Inflammatory macrophage treated with lipopolysaccharide for 4 hours (primary cell): ENCODE measurements at places on chromosomes 11 and 22.

- DNase-seq: peak; percentile 80
Observed at GRCh38 chr11:9506489-9507276, 45.9 kb downstream of the ZNF143 start.

- DNase-seq: no peak
Observed at GRCh38 chr22:39575552-39575825, 4.9 kb downstream of the CACNA1I start.

DNA sequence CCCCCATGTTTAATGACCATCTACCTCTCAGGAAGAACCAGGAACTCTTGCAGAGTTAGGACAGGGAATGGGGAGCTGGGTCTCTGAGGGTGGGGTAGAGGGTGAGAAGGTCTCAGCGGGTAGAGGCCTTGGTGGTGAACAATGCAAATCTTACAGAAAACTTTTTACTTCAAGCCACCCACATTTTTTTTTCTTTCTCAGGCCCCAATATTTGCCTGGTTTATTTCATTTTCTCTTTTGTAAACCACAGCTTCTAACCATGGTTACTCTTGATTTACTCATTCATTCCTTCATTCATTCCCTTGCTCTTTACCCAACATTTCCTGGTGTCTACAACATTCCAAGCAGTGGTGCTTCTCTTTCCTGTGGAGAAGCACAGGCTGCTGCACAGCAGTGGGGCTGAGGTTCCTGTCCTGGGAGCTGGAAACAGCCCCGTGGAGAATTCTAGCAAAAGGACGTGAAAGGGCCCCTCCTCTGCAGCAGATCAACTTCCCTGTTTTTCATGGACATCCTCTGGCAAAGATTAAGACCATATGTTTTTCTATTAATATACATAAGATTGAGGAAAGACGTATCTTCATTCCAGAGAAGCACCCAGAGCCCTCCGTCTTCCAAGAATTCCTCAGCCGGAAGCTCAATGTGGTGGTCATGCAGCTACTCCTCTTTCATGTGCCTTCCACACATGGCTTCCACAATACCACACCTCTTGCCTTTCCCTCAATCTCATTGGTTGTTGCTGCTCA, 224.4 kb upstream of the SESN3 start:
- DNase-seq: no peak

- DNase-seq: no peak
Observed at GRCh38 chr11:88495836-88496235, 158.3 kb upstream of the CTSC start.

DNA sequence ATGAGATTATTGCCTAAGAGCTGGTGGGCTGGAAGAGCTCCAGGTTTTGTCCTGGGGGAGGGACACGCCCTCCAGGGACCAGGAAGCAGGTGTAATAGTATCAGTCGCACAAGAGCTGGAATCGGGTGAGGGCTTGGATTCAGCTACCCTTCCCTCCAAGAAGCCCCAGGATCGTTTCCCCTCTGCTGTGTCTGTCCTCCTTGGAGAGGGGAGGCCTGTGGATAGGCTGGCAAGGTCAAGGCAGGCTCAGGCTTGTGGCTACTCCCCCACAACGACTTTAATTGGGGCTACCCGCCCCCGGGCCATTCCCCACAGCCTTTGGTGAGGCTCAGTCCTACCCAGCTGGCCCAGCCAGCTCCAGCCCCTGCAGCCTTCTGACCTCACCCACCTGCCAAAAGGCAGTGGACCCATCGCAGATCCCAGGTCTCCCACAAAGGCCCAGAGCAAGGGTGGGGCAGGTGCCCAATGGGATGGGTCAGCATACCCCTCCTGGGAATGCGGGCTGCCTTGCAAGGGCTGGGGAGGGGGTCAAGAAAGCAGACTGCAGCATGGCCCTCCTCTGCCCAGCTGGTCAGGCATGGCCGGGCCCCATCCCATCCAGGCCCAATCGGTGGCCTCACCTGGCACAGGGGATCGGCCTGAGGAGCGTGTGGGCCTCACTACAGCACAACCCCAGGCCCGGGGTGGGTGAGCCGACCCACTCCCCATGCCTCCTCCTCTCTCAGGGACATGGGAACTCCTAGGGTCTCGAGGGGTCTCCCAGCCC, 1.0 kb downstream of the CTSD start:
- DNase-seq: peak; percentile 49

DNA sequence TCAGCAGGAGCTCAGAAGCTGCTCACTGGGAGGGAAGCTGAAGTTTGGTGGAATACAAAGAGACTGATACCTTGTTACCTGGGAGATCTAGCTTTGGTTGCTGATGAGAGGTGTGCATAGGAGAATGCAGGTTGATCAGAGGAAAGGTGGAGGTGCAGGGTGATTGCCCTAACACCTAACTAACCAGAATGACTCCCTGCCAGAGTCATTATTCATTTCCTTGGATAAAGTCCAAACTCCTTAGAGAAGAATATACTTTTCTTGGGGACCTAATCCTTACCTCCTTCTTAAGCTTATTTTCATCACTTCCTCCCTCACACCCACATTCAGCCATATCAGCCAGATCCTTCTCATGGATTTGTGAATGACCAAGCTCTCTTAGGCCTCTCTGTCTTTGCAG, 814.2 kb upstream of the TENM4 start:
- DNase-seq: no peak

- DNase-seq: no peak
Observed at GRCh38 chr11:130209128-130209932, 49.7 kb downstream of the ST14 start.

DNA sequence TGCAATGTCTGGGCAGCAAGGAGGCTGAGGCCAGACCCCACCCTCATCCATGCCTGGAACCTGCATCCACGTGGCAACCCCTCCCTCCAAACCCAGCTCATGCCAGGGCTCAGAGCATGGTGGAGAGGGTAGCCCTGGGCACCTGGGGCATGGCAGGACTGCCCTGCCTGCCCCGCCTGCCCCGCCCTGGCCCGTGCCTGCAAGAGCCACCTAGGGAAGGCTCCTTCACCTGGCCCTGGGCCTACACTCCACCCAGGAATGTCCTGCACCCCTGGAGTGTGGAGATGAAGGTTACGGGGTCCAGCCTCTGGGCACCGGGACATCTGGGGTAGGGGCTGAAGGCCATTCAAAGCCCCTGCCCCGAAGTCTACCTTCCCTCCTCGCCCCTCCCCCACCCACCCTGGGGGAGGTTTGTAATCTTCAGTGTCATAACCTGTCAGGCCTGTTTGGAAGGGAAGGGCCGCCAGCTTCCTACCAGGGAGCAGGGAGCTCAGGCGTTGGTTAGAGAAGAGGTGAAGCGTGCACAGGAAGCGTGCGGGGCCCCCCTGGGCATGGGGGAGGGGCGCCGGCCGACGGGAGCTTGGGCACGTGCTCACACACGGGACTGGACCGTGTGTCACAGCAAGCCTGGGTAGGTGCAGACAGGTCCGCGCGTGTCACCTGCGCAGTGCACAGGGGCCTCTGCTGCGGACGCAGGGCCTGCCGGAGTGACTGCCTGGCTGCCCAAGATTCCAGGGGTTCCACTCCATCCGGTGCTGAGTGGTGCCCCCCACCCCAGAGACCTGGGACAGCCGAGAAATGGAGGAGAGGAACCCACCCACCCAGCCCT, 30.7 kb upstream of the TH start:
- no peak for DNase-seq

- DNase-seq: no peak
Observed at GRCh38 chr11:67308031-67308866, 4.9 kb downstream of the SSH3 start.

DNA sequence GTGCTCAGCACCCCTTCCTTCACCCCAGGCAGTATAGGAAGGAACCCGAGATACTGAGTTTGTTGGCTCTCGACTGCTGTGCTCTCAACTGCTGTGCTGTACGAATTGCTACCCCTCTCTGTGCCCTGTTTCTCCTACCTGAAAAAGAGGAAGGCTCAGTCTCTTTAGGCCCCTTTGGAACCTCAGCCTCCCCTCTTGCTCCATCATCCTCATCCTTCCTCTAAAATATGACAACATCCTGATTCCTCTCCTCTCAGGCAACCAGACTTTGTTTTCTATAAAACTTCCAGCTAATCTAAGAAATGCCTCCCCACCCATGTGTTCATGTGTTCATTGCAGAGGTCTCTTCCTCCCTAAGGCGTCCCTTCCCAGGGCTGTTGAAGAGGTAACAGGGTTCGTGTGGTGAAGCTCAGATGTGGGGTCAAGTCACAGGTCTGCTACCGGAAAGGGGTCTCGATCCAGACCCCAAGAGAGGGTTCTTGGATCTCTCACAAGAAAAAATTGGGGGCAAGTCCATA, 35.5 kb upstream of the CD82 start:
- DNase-seq: peak; percentile 67

- DNase-seq: peak; percentile 58
Observed at GRCh38 chr22:45270095-45271020, 14.4 kb upstream of the UPK3A start.

- DNase-seq: no peak
Observed at GRCh38 chr11:45022294-45023064, 71.8 kb upstream of the TP53I11 start.

- DNase-seq: no peak
Observed at GRCh38 chr11:12461516-12461915, 84.1 kb downstream of the PARVA start.

DNA sequence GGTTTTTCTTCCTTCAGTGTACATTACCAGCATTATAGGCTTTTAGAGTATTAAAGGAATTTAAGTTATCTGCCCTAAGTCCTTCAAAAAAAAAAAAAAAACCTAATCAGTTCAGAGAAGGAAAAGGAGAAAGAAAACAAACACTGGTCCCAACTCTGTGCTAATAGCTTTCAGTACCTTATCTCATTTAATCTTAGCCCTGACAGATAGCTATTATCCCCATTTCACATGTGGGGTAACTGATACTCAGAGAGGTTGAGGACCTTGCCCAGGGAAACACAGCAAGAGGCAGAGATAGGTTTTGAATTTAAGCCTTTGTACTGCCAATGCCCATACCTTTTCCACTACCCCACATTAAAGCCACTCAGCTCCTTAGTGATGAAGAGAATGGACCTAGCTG, 43.4 kb downstream of the FAT3 start:
- no peak for DNase-seq

DNA sequence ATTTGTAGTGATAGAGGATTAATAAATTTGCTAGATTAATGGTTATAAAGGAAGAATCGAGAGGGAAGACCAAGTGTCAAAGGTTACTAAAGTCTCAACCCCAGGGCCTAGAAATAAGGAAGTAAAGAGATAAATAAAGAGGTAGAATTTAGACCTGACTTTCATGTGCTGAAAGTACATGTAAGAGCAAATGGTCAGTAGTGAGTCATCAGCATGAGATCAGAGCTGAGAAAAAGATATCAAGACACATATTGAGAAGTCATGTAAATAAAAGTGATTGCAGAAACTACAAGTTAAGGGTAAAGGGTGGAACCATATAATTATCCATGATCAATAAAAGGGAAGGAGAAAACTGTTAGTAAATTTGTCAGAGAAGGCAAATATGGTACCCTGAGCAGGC, 1.4 kb upstream of the OR8B8 start:
- DNase-seq: no peak

DNA sequence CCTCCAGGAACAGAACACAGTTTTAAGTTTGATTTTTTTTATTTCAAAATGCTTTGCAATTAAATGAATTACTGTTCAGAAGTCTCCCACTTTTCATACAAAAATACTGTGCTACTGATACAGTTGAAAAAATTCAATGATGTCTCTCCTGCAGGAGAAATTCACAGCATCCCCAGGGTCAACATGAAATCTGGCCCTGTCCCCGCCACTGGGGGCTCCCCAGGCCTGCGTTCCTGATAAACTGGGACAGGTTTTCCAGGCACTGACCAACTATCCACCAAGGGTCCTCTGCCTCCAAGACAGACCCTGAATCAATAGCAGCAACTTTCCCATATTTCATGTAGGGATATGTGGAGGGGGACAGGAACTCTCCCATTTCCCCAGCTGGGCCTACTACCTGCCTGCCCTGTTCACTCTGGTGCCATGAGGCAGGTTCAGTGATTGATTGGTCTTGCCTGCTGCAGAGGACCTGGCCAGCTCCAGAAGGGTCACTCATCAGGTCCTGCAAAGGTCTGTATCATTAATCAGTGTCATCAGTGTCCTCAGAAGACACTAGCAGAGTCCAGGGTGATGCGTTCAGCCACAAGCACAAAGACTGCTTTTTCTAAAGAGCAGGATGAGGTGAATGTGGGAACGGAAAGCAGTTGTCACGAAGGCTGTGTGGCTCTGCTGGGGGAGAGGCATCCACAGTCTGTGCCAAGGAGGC, 43.4 kb downstream of the PISD start:
- no peak for DNase-seq

- peak; percentile 27 for DNase-seq
Observed at GRCh38 chr11:35618497-35619115, 346 bp downstream of the FJX1 start.

DNA sequence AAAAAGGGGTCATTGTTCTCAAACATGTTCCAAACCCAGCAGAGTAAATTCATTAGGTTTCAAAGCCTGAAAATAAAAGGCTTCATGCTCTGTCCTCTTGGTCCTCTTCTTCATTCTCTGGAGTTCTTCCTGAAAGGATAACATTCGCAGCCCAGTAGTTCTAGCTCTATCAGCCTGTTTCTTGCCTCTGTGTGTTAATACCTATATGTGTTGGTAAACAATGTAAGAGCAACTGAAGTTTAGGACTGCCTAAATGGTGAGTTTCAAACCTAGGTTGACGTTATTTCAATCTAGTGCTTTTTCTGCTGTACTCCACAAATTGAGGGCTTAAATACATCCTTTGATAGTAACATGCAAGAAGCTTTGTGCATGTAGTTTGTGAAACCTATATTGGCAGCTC, 9.4 kb downstream of the AASDHPPT start:
- DNase-seq: no peak

GRCh38 chr22:25682109-25682508, 59.9 kb upstream of the MYO18B start:
- no peak for DNase-seq

DNA sequence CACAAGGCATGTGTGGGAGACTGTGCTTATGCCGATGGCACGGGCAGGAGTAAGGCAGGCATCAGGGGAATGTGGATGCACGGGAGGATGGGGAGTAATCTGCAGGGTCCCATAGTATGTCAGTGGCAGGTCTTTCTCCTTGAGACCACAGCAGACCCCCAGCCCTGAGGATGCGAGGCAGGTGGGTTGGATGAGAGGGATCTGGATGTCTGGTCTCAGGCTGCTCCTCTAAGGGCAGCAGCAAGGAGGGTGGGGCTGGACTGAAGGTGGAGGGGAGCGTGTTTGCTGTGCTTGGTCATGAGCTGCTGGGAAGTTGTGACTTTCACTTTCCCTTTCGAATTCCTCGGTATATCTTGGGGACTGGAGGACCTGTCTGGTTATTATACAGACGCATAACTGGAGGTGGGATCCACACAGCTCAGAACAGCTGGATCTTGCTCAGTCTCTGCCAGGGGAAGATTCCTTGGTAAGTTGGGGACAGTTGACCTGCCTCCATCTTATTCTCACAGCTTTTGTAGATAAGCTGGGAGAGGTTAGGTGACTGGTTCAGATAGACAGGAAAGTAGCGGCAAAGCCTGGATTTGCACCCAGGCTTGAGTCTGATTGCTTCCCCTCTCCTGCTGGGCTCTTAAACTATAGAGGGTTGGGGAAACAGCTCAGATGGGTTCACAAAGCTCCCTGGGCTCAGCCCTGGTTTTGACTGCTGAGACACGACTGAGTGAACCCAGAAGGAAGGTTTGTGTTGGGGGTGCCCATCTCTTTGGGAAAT, at the start of gene APOL1:
APOL1 (plus strand) TSS at position 380 of the 769 bp plus-strand sequence. CDS start 1,823 bp downstream, outside the sequence.
- DNase-seq: peak; percentile 86

- no peak for DNase-seq
Observed at GRCh38 chr11:19525714-19526113, 186.9 kb upstream of the NAV2 start.
